H7 (cell line): ENCODE measurements at places on chromosomes 3 and 15.

DNA sequence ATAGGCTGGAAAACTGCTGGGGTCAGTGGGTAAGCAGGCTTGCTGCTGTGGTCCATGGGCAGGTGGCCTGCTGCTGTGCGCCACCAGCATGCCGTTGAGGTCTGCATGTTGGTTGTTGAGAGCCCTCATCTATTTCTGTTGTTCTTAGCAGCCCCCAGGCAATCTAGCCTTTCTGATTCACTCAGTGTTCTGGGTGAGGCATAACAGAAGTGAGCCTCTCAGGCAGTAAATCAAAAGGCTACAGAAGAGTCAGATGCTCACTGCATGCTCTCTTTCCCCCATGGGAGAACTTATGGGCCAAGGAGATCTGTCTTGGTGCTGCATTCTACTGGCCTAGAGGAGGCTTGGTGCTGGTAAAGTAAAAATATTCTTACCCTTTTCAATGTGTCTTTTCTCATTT, 67.8 kb upstream of the ATP10A start:
- no peak for DNase-seq

DNA sequence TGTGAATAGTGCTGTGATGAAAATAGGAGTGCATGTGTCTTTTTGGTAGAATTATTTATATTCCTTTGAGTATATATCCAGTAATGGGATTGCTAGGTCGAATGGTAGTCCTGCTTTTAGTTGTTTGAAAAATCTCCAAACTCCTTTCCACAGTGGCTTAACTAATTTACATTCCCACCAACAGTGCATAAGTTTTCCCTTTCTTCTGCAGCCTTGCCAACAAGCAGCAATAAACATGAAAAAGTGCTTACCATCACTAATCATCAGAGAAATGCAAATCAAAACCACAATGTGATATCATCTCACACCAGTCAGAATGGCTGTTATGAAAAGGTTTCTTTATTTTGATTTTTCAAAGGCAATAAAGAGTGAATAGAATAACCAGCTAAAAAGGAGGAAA, 1105.9 kb downstream of the NAALADL2 start:
- DNase-seq, result no peak

- DNase-seq, result no peak
Measured at GRCh38 chr3:160040181-160040580, 51.5 kb downstream of the IL12A start.

- DNase-seq, result no peak
Measured at GRCh38 chr3:79217096-79217495, 550.7 kb downstream of the ROBO1 start.

GRCh38 chr3:134376786-134377426, 2.7 kb upstream of the AMOTL2 start:
- no peak for DNase-seq

- DNase-seq, result no peak
Measured at GRCh38 chr3:21913791-21914190, 162.8 kb upstream of the ZNF385D start.

DNA sequence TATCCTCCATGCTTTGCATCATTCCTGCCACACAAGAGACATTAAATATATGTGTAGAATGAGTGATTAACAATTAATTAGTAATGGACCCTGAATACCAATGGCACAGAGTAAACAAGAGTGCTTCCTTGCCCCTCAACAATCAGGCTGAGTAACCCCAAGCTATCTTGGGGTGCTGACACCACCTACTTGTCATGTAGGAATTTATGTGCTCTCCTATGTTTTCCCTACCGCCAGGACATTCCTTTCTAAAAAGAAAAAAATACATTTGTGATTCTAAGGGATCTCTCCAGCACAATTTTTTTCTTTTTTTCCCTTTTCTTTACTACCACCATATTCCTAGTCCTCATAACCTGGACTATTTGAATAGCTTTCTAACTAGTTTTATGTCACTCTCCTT, 449.1 kb downstream of the MFSD1 start:
- no peak for DNase-seq

DNA sequence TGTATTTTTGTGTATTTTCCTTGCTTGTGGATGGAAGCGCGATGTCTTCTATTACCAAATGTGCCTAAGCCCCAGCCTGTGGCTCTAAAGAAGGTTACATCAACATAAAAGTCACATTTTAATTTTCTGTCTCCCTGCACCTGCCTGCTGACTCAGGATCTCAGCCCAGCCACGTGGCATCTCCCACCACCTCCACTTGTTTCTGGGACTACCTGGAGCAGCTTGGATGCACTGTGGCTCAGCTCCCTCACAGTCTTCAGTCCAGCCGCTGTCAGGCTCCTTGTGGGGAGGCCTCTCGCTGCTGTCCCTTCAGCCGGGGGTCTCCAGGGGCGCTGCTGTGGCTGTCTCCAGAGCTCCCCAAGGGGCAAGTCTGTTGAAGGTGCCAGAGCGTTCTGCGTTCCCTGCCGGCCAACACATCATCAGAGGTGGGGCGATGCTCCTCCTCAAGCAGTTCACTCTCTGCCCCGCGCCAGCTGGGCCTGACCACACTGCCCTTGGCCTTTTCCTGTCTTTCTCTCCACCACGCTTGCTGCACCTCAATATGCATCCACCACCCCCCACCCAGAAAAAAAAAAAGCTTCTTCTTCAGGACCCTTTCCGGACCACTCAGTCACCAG, 47.7 kb upstream of the BDH1 start:
- no peak for DNase-seq
